ENCODE measurements at places on chromosomes 1 and 21.

GRCh38 chr1:42964044-42964812 is 5.6 kb upstream of the SLC2A1 start:
- DNase-seq = no peak

DNA sequence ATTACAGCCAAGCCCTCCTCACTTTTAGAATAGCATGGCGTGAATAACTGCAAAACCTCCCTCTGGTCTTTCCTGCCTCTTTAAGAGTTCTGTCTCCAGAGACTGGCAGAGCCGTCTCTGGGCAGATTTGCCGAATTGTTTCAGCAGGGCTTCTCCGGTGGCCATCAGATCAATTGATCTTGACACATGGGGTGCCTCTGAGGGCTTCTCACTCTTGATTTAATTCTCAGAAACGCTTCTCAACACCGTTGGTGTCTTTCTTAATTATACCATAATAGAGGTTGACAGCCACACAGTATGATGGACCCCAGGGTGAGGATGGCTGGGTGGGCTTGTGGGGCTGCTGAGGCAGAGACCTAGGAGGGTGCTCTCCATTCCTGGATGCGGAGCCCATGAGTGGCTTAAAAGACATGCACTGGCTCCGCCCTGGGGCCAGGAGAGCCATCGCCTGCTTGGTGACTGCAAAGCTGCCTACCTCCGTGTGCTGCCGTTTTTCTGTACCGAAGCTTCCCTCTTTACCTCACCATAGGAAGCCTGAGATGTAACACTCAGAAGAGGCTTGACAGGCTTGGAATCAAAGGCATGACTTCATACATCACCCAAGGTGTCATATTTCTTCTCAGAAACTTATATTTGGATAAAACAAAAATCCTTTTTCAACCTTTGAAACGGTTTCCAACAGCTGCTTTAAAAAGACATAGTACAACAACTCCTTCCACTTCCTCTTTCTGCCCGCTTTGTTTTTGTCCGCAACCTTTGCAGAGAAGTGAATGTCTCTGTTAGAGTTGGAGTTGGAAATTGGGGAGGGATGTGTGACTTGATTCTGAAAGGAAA is 82.9 kb downstream of the GALNT2 start:
- no peak for DNase-seq

DNA sequence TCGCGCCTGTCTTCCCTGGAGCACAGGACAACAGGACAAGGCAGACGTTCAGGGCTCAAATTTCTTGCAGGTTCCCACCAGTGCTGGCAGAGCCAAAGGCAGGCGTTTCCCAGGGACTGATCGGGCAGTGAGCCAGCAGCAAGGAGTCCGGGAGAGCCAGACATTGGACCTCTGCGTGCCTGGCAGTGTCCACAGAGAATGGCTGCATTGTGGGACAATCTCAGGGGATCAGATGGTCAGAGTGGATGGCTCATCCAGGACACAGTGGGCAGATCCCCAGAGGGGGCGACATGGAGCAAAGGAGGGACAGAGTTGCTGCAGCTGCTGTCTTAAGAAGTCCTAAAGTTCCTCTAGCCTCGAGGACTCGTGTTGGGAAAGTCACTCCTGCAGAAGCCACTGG is 4.6 kb downstream of the TMEM63A start:
- DNase-seq = no peak

GRCh38 chr1:66342707-66343106 is 191.2 kb upstream of the SGIP1 start:
- no peak for DNase-seq

GRCh38 chr1:165353731-165354671 is 2.5 kb downstream of the LMX1A start:
- DNase-seq = no peak

DNA sequence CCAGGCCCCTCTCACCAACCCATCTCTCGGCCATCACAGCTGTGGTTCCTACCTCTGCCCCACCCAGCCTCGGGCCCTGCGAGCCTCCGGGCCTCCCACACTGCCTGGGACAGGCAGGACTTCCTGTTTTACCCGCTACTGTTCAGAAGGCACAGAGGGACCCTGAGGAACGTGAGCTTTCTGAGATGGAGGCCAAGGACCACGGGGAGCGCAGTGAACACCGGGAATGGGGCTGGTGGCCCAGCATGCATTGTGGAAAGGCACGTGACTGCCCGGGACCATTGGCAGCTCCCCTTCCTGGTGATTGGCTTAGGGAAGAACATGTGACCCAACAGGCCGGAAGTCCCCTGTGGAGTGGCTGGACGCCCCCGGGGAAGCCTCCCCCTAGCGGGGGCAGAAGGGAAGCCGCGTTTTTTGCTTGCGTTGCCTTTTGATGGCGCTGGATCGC is 7.0 kb downstream of the S100B start:
- no peak for DNase-seq

DNA sequence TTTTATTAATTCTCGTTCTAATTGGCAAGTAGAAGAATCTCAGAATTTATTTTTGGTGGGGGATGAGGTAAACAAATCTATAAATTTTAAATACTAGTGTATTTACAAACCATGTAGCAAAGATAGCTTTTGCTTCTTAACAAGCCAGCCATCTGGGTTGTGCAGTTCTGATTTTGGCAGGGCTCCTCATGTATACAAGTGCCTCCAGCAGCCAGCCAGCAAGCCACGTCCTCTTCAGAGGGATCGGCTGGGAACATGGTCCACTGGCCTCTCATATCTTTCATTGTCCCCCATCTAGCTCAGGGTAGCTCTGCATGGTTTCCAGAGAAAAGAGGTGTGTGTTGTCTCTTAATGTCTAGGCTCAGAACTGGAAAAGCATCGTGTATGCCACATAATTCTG is 659.1 kb downstream of the MRPL39 start:
- no peak for DNase-seq

DNA sequence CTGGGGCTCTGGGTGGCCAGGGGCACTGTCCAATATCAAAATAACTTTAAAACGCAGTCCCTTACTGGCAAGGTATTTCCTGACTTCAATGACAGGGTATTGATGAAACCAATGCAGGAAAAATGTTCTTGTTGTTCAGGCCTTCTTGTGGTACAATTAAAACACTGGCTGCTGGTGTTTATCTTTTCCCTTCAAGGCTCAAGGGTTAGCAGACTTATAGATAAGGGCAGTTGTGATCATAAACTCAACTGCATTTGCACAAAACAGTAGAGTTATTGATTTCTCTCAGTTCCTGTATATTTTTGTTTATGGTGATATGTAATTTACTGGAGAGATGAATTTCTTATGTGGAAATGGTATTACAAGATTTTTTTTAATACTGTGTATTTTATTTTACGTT is 2.7 kb upstream of the CD84 start:
- no peak for DNase-seq

- DNase-seq = no peak
Observed at GRCh38 chr1:39409055-39409816, 82.2 kb upstream of the BMP8A start.

- DNase-seq = no peak
Observed at GRCh38 chr1:226884116-226884625, 13.8 kb downstream of the PSEN2 start.

GRCh38 chr1:8540971-8541370 is 223.1 kb downstream of the SLC45A1 start:
- no peak for DNase-seq

DNA sequence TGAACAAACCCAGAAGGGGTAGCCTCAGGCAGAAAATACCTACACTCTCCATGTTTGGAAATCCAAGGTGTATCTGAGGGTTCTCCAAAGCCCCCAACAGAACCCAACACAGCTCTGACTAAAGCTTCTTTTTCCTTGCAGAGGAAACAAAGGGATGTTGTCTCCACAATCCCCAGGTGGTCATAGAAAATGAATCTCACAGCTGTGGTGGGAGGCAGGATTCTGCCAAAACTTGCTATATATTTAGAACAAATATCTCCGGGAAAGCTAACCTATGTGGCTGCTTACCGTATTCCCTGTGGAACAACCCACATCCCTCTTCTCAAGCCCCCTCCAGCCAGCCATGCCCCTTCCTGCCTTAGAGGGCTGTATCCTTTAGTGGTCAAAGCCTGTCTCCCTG is 406.1 kb downstream of the PRDM2 start:
- no peak for DNase-seq

DNA sequence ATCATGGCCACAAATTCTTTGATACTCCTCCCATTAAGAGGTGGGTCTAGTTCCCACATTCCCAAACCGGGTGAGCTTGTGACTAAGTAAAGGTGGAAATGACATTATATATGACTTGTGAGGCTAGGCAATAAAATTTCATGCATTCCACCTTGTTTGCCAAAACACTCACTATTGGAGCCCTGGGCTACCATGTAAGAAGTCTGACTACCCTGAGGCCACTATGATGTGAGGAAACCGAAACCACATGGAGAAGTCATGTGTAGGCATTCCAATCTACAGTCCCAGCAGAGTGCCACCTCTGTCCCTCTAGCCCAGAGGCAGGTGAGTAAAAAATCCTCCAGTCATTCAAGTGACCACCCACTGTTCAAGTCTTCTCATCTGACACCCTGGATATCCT is 17.9 kb upstream of the SMG7 start:
- DNase-seq = no peak

DNA sequence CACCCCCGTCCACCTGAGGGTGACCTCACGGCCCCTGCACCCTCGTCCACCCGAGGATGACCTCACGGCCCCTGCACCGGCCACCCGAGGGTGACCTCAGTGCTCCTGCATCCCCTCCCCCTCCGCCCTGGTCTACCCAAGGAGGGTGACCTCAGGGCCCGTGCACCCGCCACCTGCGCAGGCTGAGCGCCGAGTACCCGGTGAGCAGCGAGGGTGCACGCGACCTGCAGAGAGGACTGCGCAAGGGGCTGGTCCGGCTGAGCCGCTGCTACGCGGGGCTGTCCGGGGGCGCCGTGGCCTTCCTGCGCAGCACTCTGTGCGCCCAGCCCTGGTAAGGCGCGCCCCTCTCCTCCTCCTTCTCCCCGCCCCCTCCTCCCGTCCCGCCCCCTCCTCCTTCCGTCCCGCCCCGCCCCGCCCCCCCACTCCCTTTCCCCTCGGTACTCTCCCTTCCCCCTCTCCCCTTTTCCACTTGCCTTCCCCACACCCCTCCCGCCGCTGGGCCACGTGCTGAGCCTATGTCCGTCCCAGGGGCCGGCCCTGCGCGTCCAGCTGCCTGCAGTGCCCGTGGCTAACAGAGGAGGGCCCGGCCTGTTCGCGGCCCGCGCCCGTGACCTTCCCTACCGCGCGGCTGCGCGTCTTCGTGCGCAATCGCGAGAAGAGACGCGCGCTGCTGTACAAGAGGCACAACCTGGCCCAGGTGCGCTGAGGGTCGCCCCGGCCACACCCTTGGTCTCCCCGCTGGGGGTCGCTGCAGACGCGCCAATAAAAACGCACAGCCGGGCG is 28.4 kb downstream of the TRIM11 start:
- DNase-seq = peak; percentile 19

GRCh38 chr1:72937905-72938304 is 655.6 kb upstream of the NEGR1 start:
- DNase-seq = no peak

DNA sequence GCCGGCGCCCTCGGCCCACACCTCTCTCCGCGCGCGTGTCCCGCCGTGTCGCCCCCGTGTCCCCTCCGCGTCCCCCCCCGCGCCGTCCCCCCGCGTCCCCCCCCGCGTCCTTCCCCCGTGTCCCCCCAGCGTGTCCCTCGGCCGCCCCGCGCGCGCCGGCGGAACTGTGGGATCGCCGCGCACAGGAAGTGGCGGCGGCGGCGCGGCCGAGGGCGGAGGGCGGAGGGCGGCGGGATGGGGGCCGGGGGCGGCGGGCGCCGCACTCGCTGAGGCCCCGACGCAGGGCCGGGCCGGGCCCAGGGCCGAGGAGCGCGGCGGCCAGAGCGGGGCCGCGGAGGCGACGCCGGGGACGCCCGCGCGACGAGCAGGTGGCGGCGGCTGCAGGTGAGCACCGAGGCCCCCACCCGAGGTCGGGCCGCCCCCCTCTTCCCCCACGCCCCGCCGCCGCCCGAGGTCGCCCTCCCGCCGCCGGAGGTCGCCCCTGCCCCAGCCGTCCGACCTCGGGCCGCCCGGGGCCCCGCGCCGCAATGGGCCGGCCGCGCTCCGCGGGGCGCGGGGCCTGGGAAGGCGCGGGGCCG is at the start of gene AGPAT3:
Gene AGPAT3 (plus strand): TSS at position 262 of the 578 bp plus-strand sequence. CDS start 94,459 bp downstream, outside the sequence.
- peak; percentile 33 for DNase-seq
